ENCODE measurements at places on chromosomes 4 and X.

GRCh38 chr4:150814873-150815272, 200.2 kb downstream of the LRBA start:
- DNase-seq: no peak

DNA sequence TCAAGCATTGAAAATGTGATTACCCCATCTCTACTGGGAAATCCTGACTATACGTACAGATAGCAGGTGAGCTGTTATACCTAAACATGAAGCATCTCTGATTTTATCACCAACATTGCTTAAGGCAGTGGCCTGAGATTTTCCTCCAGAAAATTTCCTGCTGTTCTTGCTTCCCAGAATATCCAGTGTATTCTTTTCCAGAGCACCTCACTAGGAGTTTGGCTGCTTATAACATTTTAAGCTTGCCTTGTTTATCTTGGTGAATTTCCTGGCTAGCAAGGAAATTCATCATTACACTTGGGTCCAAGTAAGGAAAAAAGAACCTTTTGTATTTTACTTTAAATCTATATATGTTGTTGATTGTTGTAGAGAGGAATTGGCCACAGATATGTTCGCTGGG, 73.0 kb upstream of the CLCN4 start:
- no peak for DNase-seq

DNA sequence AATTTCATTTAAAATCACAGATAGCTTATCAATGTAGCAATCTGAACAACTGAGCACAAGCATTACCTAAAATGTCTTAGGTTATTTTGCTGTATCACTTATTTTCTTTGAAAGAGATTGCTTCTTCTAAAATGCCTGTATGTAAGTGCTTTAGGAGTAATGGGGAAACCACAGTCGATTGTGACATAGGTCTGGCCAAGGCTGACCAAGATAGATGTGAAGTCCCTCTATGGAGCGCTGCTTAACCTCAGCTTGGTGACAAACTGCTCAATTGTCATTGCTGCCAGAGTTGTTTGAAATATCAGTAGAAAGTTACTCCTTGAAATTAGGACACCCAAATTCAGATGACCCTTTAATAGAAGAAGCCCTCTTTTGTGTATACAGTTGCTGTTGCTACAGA, 401.9 kb upstream of the NDST4 start:
- DNase-seq: no peak

DNA sequence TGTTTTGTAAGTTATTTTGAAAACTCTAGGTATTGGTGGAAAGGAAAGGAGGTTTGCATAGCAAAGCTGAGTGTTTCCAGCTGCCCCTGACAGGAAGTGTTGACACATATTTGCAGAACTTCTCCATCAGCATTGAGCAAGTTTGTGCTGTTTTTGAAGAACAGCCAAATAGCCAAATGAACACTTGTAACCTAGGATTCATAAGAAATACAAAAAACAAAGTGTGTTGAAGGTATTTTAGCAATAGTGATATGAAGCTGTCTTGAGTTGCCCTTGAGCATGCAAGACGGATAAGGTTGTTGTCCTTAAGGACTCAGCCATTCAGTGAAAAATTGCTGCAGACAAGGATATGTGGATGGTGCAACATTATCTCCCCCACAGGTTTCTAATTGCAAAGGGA, 68.3 kb upstream of the PGM2 start:
- DNase-seq: peak; percentile 44

GRCh38 chr4:33262824-33263223, 2542.7 kb downstream of the PCDH7 start:
- DNase-seq: peak; percentile 78

- no peak for DNase-seq
Observed at GRCh38 chr4:170662250-170662649, 572.5 kb upstream of the AADAT start.

- peak; percentile 53 for DNase-seq
Observed at GRCh38 chrX:16828124-16828908, 41.8 kb downstream of the RBBP7 start.

DNA sequence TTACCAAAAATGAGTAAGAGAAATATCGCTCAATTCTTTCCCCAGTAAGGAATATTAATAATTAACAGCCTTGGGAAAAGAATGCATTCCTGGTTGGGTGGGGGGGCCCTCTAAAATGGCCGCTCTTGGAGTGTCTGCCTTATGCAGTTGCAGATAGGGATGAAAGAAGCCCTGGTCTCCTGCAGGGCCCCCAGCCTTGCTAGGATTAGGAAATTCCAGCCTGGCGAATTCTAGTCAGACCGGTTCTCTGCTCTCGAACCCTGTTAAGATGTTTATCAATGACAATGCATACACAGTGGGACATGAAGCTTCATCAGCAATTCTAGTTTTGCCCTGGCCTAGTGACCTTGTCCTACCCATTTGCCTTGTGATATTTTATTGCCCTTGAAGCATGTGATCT, 1047.7 kb upstream of the GRID2 start:
- DNase-seq: no peak
